ENCODE measurements at places on chromosomes 16 and 17.
A peak's percentile ranks its signal among the peaks of the same experiment; 100 is the strongest.

GRCh38 chr17:29004081-29004692 is 1.6 kb downstream of the SEZ6 start:
- no peak for DNase-seq

- DNase-seq, result no peak
Observed at GRCh38 chr17:62090021-62090824, 25.1 kb upstream of the MED13 start.

- DNase-seq, result no peak
Observed at GRCh38 chr17:499951-500461, 147.4 kb upstream of the RPH3AL start.

DNA sequence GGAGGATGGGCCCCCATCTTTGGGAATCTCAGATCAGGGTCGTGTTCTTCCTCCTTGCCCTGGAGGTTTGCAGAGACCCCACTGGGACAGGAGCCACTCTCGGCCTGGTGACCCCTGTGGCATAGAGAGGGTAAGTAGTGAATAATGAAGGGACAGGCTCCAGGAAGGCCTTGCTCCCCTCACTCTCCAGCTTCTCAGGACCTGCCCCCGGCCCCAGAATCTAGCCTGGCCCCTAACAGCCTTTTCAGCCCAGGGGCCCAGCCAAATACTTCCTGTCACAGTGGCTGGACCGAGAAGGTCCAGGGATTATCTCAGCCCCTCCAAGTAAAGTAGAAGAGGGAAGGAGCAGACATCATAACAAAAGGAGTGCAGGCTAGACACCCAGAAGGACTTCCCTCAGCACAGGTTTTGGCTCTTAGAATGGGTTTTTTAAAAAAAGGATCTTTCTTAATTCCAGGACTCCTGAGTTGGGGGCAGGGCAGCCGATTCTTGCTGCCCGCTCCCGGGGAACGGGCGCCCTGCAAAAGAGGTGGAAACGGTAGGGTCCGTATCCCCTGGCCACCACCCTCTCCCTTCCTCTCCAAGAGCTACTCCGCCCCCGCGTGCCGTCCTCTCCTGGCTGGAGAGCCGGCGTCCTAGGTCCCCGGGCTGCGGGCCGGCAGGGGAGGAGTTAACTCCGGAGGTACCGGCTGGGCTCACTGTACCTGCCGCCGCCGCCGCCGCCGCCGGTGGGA is 559 bp upstream of the NXPH3 start:
- DNase-seq, result no peak

DNA sequence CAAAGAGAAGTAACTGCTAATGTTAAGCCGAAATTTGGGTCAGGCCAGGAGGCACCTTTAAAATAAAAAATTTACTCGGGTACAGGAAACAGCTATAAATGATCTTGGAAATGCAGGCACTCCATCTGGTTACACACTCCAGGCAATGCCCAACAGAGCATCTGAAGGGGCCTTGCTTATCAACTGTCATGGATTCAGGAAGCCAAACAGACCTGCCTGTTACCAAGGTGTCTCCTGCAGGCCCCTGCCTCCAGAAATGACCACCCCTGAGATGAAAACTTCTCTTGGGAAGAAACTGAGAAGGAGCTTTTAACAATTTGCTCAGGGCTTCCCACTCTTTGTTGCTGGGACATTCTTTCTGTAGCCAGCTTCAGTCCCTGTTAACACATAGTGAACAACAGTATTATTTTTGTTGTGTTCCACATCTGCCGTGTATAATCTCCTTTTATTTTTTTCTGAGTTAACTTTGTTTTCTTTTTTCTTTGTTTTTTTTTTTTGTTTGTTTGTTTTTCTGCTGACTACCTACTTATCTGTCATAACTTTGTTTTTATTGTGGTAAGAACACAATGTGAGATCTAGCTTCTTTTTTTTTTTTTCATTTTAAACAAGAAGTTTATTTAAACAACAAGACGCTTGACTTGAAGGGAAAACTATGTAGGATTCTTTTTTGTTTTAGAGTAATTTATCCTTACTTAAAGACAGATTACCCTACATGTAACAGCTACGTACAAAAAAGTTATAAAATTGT is 18.7 kb upstream of the ATP5MC1 start:
- no peak for DNase-seq

GRCh38 chr17:37488607-37489196 is 989 bp upstream of the DUSP14 start:
- DNase-seq, result peak; percentile 96
